ENCODE measurements at places on chromosomes 1 and 21. TPM values are rescaled to one million over a fixed set of nuclear protein-coding genes. Genes with fewer than 3 reads are reported as not detected.

- DNase-seq, result no peak
Observed at GRCh38 chr1:31346785-31347184, 26.1 kb downstream of the FABP3 start.

The PEF1 gene
- total RNA-seq, result 23.6 TPM

DNA sequence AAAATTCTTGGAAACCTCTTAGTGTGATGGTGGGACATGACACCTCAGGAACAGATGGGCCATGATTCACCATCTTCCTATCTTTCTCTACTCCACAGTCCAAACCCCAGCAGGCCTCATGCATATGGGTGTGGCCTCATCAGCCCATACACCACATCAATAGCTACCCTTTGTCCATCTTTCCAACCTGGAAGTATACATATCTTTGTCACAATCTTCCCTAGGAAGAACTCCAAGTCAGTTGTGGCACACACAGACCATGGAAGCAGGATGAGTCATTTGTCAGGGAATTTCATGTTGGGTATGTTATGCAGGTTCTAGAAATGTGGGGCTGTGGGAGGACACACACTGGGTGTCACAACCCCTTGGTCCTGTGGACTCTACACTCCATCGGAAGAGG is 30.5 kb upstream of the CLCA4 start:
- DNase-seq, result no peak

- no peak for DNase-seq
Observed at GRCh38 chr1:55338448-55338820, 123.3 kb upstream of the USP24 start.

- DNase-seq, result no peak
Observed at GRCh38 chr1:22376976-22377375, 74.7 kb upstream of the ZBTB40 start.

The PDPN gene
- 7.5 TPM for total RNA-seq

DNA sequence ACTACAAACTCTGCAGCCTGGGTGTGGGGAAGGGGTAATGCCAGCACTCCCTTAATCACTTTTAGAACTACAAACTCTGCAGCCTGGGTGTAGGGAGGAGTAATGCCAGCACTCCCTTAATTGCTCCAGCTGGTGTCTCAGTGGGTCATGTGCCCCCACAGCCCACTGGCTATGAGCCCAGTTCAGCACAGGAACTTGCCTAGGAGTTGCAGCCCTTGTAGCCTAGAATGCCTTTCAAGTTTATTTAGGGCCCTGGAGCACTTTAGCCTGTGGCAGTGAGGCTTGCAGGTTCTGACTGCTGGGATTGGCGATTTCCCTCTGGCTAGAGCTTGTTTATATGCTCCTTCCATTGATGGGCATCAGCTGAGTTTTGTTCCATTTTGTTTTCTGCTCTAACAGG is 17.1 kb downstream of the VN1R5 start:
- no peak for DNase-seq

DNA sequence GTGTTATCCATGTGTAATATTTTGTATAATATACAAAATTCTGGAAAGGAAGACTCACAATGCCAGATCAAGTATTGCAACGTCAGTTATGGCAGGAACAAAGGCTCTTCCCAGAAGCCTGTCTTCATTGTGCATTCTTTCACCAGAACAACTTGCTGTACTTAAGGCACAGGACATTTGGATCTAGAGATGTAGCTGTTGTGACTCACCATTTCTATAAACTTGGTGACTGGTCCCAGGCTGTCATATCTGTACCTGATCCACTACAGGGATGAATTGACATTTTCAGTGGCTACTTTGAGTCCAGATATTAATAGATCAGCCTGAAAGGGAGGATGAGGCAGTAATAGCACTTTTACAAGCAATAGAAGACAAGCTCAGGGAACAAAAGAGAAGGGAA is 299.8 kb downstream of the DISC1 start:
- no peak for DNase-seq

DNA sequence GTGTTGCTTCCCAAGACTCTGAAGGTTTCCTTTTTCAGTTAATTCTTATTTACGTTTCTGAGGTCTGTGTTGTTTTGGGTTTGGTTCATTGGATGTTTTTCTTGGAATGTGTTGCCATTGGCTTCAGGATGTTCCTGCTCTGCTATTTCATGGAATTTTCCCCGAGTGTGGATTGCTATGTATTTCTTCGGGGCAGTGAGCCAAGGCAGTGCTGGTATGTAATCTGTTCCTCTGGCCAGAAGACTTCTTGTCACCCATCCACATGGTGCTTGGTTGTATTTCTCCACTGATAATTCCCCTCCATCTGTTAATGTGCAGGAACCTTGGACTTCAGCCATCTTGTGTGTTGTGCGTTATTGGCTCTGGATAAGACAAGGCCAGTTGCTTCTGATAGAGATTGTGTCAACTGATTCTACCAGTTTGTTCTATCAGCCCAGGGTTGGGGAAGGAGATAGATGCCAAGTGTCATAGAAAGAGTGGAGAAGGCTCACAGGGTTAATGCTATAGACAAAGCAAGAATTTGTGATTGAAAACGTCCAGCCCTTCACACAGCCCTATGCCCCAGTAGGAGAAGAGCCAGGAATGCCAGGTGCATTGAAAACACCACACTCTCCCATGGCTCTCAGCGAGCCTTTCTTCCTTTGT is 505.2 kb downstream of the PLPP3 start:
- DNase-seq, result peak; percentile 81

The UBE4B gene
- total RNA-seq, result 57.0 TPM
